Sigmoid colon (tissue), 7 donors: ENCODE measurements at places on chromosomes 5 and 9. TPM values are rescaled to one million over a fixed set of nuclear protein-coding genes. Genes with fewer than 3 reads are reported as not detected.

TMEM252 gene
- polyA plus RNA-seq: not detected

DDX4 gene
- not detected for polyA plus RNA-seq

TEX48 gene
- polyA plus RNA-seq: not detected

FAM78A gene
- polyA plus RNA-seq: 11.9 TPM

CDO1 gene
- polyA plus RNA-seq: 6.3 TPM

SHOC1 gene
- polyA plus RNA-seq: 0.03 TPM

TRIM14 gene
- 14.4 TPM for polyA plus RNA-seq

HTR4 gene
- 1.6 TPM for polyA plus RNA-seq

TMC1 gene
- not detected for polyA plus RNA-seq

ANKRD31 gene
- polyA plus RNA-seq: not detected

ARL10 gene
- polyA plus RNA-seq: 0.60 TPM

NR5A1 gene
- polyA plus RNA-seq: 0.60 TPM

RNF183 gene
- polyA plus RNA-seq: not detected

DHX29 gene
- polyA plus RNA-seq: 9.0 TPM

KLF9 gene
- 22.0 TPM for polyA plus RNA-seq

CYLC2 gene
- polyA plus RNA-seq: not detected

DBH gene
- not detected for polyA plus RNA-seq

AJM1 gene
- 0.46 TPM for polyA plus RNA-seq

MYOZ3 gene
- 0.16 TPM for polyA plus RNA-seq

CTXN3 gene
- polyA plus RNA-seq: not detected

IGFBPL1 gene
- not detected for polyA plus RNA-seq

PRUNE2 gene
- polyA plus RNA-seq: 8.4 TPM

PAEP gene
- not detected for polyA plus RNA-seq

DNAJC25 gene
- polyA plus RNA-seq: 5.7 TPM

CDHR2 gene
- polyA plus RNA-seq: 57.9 TPM

LCN1 gene
- polyA plus RNA-seq: not detected

TMEM174 gene
- not detected for polyA plus RNA-seq

CREB3 gene
- polyA plus RNA-seq: 31.0 TPM

PCDHGA8 gene
- polyA plus RNA-seq: not detected

PROB1 gene
- polyA plus RNA-seq: 0.69 TPM

PTGDS gene
- polyA plus RNA-seq: 218 TPM

SCAI gene
- polyA plus RNA-seq: under 0.01 TPM

CD180 gene
- 0.60 TPM for polyA plus RNA-seq

FIBCD1 gene
- polyA plus RNA-seq: 11.9 TPM
